Posterior cingulate gyrus (tissue), 11 donors: ENCODE measurements at places on chromosomes 7 and 10.

GRCh38 chr10:15176269-15176668 is 7.8 kb upstream of the NMT2 start:
- DNase-seq, result no peak

- DNase-seq, result no peak
Observed at GRCh38 chr7:15851201-15851600, 164.7 kb upstream of the MEOX2 start.

- DNase-seq, result peak; percentile 26
Observed at GRCh38 chr7:92527300-92528187, 776 bp downstream of the PEX1 start.

- DNase-seq, result no peak
Observed at GRCh38 chr7:20301311-20301939, 29.3 kb upstream of the ITGB8 start.

- no peak for DNase-seq
Observed at GRCh38 chr7:129832701-129833227, 120.0 kb downstream of the UBE2H start.

DNA sequence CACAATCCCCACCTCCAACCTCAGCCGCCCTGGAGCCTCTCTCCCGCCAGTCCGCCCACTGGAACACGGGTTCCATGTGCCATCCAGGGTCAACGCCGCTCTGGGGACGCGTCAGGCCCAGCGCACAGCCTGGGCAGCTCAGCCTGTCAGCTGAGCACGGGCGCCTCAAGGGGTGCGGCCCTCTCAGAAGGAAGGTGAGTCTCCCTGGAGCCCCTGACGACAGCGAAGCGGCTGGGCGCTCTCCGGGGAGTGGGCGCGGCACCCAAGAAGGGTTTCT is 1.2 kb upstream of the SLC18A3 start:
- no peak for DNase-seq

DNA sequence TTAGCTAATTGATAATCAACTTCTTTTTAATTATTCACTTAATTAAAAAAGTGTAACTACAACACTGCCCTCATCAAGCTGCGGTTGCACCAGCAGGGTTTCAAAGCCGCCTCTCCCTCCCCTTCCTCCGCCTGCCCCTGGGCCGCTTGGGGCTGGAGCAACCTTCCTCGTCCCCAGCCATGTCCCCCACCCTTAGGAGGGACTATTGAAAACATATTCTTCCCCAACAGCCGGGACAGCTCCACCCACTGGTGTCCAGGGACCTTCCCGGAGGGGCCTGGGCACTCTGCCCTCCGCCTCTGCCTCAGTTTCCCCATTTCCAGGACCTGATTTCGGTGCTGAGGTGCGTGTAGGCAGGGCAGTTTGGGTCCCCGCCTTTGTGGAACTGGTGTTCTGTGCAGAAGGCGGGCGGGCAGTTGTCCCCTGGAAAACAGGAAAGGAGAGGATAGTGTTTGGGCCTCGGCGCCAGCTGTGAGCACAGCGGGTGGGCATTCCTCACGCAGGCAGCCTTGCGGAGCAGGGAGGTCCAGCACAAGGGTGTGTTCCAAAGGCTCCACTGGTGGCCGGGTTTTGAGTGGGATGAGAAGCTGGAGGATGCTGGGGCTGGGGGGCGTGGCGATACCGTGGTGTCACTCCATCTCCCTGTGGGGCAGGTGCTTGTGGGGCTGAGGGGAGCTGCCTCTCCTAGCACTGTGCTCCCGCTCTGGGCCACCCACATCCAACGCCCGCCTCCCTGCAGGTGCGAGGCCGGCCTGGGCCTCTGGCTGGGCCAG is 15.7 kb downstream of the UNCX start:
- no peak for DNase-seq

DNA sequence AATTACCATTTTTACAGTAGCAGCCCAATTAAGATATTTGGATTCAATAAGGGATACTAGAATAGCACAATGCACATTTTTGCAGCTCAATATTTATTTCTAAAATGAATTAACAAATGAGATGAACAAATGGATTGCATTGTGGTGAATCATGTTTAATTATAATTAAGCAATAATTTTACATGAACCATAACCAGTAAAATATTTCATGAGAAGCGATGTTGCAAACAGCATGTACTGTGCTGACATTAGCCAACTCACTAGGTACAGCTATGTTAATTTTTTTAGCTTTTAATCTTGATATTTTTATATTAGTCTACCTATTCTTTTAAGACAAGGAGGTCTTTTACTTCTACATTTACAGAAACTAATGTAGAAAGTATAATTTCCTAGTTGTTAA is 399.1 kb upstream of the AKR1E2 start:
- no peak for DNase-seq

DNA sequence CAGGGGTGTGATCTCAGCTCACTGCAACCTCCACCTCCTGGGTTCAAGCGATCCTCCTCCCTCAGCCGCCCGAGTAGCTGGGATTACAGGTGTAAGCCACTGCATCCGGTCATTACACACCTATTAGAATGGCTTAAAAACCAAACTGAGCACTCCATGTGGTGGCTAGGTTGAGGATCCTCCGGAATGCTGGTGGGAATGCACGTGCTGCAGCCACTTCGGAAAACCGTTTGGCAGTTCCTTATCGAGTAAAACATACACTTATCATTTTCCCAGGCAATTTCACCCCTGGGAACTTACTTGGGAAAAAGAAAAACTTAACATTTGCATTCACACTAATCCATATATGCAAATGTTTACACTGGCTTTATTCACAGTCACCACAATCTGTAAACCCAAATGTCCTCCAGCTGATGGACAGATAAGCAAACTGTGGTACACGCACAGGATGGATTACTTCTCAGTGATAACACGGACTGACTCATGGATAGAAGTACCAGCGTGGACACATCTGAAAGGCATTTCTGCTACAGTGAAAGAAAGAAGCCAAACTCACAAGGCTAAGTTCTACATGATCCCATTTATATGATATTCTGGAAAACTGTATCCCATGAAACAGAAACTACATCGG is 20.4 kb downstream of the RFC2 start:
- DNase-seq, result no peak

DNA sequence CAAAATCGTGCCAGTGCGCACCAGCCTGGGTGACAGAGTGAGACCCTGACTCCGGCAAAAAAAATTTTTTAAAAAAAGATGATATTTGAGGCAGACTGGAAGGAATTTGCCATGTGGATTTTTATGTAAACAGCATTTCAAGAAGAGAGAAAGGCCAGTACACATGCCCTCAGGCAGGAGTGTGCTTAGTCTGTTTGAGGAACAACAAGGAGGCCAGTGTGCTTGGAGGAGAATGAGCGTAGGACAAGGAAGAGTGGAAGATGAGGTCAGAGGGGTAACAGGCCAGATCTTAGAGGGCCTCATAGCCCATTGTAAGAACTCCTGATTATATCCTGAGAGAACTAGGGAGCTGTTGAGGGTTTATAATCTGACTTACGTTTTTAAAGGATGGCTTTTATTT is 17.2 kb upstream of the STRIP2 start:
- DNase-seq, result no peak

- DNase-seq, result no peak
Observed at GRCh38 chr10:66848856-66849255, 77.0 kb upstream of the LRRTM3 start.

DNA sequence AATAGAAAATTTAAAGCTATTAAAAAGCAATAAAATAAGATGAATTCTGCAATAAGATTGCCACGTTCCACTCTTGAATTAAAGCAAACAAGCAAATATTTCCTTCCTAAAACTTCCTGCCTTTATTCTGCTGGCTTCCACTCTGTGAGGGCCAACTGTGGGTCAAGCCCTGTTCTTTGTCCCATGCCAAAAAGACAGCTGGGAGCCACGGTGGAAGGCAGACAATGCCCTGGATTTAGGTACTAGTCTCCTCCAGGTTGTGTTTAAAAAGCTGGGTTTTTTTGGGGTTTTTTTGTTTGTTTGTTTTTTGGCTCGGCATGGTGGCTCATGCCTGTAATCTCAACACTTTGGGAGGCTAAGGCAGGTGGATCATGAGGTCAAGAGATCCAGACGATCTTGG is 39.1 kb downstream of the LRRTM3 start:
- DNase-seq, result no peak

DNA sequence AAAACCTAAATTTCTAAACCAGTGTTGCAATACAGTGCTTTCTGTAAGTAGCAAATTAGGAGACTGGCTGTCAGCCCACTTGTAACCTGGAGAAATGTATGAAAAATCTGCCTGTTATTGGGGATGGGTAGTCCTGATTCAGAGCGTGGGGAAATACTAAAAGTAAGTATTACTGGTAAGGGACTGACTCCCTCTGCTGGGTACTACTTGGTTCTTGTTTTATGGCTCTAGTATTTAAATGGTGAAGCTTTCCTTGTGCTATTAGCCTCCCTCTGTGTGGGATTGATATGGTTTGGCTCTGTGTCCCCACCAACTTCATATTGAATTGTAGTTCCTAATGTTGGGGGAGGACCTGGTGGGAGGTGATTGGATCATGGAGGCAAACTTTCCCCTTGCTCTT is 886.1 kb downstream of the SORCS1 start:
- DNase-seq, result no peak

- no peak for DNase-seq
Observed at GRCh38 chr7:91569728-91570457, 305.7 kb downstream of the FZD1 start.
